ENCODE measurements at places on chromosomes 6 and 20.

- no peak for DNase-seq
Measured at GRCh38 chr6:27294409-27294808, 17.7 kb downstream of the POM121L2 start.

DNA sequence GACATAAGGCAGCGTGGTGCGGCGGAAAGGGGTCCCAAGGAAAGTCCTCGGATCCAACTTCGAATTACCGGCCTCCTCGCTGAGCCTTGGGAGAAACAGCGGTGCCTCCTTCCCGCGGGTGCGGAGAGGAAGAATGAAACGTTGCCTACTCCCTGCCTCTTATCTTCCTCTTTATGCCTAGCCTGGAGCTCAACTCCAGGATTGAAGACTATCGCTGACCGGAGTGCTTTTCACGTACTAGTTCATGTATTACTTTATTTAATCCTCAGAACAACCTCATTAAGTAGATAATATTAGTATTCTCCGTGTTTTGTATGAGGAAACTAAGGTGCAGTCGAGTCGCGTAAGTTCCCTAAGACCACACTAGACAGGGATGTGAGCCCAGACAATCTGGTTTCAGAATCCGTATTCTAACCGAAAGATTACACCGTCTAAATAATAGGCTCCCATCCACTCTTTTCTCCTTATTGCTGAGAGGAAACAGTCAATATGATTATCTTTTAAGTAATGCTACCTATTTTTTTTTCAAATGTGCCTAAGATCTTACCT, 793 bp upstream of the PDSS2 start:
- no peak for DNase-seq

DNA sequence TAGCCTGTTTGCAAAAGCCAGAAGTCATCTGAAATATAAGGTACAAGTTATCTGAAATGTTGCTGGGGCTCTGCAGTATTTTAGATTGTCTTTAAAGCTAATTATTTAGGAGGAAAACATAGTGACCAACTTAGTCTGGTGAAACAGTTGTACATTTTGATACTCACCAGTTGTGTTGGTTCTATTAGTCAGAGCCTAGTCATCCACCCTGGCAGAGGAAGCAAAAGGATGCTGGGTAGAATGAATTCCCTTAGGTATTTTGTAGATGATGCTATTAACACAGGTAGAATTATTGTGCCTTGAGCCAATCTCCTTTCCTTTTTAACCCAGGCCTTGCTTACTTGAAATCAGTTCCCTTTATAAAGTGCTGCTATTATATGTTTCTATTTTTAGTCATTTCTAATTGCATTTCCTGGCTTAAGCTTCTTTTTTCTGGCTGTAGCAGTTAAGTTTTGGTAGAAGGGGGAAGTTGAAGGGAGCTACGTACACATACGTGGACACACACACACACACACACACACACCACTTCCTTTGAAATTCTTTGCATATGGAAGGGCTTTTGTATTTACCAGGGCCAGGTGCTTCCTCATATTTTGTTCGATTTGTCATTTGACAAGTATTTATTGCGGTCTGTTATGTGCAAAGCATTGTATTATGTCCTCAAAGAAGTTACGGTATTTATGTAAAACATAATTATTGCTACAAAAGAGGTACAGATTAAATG, 82.4 kb downstream of the RTN4IP1 start:
- DNase-seq = no peak

DNA sequence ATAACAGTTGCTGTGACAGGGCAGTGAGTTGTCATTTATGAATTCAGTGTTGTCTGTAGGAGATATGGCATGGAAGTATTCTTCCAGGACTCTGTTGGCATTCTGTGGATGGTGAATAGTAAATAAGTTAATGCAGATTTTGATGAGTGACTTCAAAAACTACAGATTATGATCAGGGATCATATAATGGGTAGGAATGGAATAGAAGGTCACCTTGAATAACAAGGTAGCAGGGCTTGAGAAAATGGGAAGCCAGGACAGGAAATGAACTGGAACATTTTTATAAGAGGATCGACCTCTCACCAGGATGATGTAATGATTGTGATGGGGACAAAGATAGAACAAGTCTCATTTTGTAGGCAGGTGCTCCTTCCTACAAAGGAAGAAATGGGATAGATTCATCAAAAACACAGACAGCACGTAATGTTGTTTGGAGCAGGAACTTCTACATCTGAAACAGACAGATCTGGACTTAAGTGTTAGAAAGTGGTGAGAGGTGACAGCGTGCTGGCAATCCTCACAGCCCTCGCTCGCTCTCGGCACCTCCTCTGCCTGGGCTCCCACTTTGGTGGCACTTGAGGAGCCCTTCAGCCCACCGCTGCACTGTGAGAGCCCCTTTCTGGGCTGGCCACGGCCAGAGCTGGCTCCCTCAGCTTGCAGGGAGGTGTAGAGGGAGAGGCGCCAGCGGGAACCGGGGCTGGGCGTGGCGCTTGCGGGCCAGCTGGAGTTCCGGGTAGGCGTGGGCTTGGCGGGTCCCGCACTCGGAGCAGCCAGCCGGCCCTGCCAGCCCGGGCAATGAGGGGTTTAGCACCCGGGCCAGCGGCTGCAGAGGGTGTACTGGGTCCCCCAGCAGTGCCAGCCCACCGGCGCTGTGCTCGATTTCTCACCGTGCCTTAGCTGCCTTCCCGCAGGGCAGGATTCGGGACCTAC, 30.8 kb upstream of the SSR1 start:
- no peak for DNase-seq

DNA sequence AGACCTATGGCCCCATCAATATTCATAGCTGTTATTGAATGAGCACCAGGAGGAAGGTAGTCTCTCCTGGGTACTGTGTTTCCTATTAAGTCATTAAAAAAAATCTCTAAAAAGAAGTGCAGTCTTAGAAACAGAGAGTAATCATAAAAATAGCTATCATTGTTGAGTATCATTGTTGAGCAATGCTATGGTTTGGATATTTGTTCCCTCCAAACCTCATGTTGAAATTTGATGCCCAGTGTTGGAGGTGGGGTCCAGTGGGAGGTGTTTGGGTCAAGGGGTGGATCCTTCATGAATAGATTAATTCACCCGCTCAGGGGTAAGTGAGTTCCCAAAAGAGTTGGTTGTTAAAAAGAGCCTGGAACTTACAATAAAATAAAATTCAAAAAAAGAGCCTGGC, 88.1 kb upstream of the IYD start:
- no peak for DNase-seq

- DNase-seq = no peak
Measured at GRCh38 chr6:32212076-32212760, 11.6 kb downstream of the NOTCH4 start.

- DNase-seq = no peak
Measured at GRCh38 chr20:18585134-18585533, 2.7 kb upstream of the DTD1 start.

GRCh38 chr6:123467392-123467791, 169.4 kb downstream of the TRDN start:
- DNase-seq = no peak

DNA sequence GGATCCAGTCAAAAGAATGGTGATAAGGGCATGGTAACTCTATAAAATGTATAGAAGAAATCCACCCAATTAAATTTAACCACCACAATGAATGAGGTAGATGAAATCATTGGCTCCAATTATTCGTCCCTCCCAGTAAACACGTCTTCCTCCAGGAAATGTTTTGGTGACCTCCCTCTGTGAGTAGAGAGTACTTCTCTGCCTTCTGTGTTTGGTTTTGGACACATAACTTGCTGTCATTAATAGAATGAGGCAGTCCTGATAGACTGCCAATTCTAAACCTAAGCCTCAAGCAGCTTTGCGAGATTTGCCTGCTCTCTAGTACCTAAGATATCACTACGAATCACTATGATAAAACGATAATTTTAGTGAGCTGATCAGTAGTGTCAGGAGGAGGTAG, 632.8 kb downstream of the HDGFL1 start:
- no peak for DNase-seq

DNA sequence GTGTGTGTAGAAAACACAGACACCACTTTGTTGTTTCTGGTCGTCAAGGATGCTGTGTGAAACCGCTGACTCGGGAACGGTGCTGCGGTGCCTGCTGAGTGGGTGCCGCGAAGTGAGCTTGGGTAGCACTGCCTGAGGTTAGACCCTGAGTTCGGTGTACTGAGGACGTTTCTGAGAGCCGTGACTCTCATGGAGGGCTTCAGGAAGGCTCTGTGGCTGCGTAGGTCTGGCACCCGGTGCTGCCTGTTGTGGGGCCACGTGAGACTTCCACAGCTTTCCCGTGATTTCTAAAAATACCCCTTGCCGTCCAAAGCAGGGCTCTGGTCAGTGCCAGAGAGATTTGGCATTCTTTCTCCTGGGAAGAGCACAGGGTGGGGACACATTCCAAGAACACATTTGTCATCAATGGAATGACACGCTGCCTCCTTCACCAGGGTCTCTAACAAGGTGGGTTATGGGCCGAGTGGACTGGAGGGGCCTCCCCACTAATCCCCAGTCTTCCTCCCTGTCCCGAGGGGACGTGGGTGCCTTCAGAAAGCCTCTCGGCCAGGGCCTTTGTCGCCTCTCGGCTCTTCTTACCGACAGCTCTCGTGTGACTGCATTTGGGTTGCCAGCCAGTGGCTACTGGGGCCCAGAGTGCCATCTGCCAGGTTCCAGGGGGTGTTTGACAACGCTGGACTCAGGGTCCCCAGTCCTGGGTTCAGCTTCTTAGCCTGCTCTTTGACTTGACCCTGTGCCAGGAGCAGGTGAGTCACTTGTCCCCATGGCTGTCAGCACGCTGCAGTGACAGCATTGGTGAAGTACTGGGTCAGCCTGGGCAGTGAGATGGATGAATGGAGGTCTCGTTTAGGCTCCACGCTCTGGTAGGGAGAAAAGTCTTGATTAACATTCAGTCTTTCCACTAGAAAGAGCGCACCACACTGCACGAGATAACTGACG, 62.2 kb downstream of the SYNJ2 start:
- no peak for DNase-seq

DNA sequence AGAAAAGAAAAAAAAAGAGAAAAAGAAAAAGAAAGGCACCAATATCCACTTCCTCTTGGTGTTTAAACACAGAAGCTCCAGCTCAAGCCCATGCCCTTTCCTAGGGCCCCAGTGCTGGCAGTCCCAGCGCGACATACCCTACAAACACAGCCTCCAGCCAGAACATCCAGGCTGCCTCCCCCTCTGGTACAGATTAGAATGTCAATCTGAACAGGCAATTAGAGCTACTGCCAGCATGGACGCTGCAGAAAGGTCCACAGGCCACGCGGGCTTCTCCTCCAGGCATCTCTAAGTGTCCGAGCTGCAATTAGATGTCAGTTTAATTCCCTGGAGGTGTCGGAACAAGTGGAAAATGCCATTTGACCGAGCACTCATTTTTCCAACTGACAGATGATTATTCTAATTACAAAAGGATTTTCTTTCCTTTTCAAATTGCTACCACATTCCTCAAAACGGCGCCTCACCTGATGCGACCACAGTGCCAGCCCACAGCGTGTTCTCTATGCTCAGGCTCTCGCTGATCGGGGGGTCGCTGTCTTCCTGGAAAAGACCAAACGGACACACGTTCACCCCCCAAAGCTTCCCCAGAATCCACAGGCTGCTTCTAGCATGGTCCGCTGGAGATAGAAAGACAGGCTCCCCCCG, 79.5 kb downstream of the ATP9A start:
- no peak for DNase-seq
